ENCODE measurements at places on chromosomes 6 and 20. TPM values are rescaled to one million over a fixed set of nuclear protein-coding genes. Genes with fewer than 3 reads are reported as not detected.

DNA sequence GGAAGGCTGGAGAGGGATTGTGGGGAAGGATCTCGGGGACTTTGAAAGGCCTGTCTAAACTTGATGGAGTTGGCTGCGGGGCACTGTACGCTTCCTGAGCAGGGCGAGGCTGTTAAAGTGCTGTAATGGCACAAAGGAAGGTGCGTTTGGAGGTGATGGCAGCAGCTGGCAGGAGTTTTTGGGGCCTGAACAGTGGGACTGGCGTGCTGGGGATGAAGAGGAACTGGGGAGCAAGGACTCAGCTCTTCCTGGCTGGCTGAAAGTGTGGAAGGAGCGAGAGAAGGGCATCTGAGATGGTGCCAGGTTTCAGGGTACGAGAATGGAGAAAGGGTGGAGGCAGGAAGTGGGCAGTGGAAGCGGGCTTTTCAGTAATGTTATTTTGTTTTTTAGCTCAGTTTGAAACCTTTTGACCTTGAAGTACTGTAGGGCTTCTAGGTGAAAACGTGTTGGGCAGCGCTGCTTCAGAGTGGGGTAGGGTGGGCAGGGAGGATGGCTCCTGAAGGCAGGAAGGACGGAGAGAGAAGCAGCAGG is 8.0 kb downstream of the TMEM181 start:
- DNase-seq = no peak

- DNase-seq = no peak
These were observed 88.5 kb downstream of the KIZ start for GRCh38 chr20:21214431-21214830.

The SLC26A8 gene
- not detected for total RNA-seq

DNA sequence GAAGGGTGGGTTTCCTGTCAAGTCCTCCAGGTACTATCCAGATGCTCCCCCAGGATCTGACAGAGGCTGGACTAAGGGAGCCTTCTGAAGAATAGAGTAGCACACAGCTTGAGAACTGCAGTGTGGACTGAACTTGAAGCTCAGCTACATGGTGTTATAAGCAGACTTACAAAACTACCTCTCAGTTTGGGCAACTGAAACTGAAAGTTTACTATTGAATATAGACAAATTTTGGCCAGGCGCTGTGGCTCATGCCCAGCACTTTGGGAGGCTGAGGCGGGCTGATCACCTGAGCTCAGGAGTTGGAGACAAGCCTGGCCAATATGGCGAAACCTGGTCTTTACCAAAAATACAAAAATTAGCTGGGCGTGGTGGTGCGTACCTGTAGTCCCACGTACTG is 348.5 kb downstream of the PLCB1 start:
- DNase-seq = no peak
